ENCODE measurements at places on chromosomes 7 and 10.

- no peak for DNase-seq
These were observed 6.2 kb upstream of the OR6B1 start for GRCh38 chr7:143993924-143994323.

- DNase-seq, result no peak
These were observed 327.3 kb downstream of the ADARB2 start for GRCh38 chr10:1410032-1410431.

- no peak for DNase-seq
These were observed 3.2 kb upstream of the CEP55 start for GRCh38 chr10:93493162-93493561.

DNA sequence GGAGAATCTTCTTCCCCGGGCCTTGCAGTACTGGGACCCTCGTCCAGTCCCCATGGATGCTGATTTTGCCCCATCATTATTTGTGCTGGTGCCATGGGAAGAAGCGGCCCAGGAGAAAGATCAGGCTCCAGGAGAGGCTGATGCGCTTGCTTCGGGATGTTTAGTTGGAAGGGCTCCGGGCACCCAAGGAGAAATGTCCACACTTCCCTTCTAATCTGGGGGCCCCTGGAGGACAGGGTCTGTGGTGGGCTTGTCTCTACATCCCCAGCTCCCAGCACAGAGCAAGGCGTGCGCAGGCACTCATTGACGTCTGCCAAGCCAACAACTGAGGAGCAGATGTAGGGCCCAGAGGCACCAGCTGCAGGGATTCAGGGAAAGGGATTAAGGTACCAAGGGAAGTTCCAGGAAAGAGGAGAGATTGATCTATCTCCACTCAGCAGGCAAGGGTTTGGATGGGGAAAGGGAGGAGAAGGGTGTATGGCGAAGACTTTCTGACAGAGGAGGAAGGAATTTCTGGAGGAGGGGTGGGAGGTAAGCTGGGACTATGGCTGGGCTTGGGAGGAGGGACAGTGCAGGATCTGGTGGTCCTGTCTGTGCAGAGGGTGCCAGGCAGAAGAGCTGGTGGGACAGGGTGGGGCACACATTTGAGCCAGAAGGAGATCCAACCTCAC, 38.7 kb upstream of the LEP start:
- no peak for DNase-seq

- DNase-seq, result no peak
These were observed 7.7 kb downstream of the PLAC9 start for GRCh38 chr10:80140251-80140650.

DNA sequence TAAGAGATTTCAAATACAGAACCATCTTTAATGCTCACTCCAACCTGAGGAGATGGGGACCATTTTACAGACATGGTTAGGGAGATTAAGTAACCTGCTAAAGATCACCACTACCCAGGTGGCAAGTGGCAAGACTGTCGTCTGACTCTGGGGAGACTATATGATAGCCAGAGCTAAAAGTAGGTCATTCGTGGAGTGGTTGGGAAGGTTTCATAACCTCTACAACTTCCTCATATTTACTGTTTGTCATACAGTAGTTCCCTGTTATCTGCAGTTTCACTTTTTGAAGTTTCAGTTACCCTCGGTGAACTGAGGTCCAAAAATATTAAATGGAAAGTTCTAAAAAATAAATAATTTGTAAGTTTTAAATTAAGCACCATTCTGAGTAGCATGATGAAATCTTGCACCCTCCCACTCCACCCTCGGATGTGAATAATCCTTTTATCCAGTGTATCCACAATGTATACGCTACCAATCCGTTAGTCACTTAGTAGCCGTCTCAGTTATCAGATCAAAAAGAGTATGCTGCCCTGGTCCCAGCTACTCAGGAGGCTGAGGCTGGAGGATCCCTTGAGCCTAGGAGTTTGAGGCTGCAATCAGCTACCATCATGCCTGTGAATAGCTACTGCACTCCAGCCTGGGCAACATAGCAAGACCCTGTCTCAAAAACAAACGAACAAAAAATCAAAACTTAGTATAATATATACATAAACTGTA, 14.9 kb upstream of the LGI1 start:
- no peak for DNase-seq

GRCh38 chr7:28407651-28408050, 4.7 kb upstream of the CREB5 start:
- DNase-seq, result no peak

DNA sequence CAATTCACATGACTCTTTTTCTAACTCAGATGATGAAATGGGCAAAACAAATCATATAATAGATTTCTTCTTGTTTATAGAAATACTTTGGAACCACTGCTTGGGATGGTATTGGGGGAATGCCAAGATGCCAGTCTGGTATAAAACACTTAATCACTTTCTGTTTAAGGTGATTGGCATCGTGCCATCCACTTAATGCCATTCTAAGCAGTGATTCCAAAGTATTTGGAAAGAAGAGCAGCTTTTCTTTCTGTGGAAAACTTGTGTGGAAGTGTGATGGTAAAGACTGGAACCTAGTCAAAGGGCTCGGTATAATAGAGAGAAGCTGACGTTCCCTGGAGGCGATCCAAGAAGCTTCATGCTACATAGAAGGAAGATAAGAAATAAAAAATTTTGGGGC, 120.6 kb downstream of the TMEM26 start:
- DNase-seq, result no peak

- no peak for DNase-seq
These were observed 96.8 kb upstream of the AGR3 start for GRCh38 chr7:16978358-16979244.

DNA sequence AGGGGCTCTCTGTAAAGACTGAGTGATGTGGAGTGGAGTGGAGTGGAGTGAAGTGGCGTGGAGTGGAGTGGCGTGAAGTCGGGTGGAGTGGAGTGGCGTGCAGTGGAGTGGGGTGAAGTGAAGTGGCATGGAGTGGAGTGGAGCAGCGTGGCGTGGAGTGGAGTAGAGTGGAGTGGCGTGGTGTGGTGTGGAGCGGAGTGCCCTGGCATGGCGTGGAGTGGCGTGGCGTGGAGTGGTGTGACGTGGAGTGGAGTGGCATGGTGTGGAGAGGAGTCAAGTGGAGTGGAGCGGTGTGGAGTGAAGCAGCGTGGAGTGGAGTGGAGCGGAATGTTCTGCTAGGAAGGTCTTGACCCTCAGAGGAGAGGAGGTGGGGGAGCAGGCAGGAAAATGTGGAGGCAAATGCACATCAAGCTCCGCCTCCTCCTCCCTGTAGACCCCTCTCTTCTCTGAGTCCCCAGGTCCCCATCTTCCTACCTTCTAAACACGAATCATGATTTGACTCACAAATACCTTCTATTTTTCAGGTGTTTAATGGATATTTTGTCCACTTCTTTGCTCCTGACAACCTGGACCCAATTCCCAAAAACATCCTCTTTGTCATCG, 19.9 kb downstream of the ITIH2 start:
- no peak for DNase-seq

Measured in head of caudate nucleus (tissue), 42 donors.